Panc1 (cell line): ENCODE measurements at places on chromosomes 13 and 19. TPM values are rescaled to one million over a fixed set of nuclear protein-coding genes. Genes with fewer than 3 reads are reported as not detected.

The TYROBP gene
- not detected for total RNA-seq

The BEST2 gene
- not detected for total RNA-seq

DNA sequence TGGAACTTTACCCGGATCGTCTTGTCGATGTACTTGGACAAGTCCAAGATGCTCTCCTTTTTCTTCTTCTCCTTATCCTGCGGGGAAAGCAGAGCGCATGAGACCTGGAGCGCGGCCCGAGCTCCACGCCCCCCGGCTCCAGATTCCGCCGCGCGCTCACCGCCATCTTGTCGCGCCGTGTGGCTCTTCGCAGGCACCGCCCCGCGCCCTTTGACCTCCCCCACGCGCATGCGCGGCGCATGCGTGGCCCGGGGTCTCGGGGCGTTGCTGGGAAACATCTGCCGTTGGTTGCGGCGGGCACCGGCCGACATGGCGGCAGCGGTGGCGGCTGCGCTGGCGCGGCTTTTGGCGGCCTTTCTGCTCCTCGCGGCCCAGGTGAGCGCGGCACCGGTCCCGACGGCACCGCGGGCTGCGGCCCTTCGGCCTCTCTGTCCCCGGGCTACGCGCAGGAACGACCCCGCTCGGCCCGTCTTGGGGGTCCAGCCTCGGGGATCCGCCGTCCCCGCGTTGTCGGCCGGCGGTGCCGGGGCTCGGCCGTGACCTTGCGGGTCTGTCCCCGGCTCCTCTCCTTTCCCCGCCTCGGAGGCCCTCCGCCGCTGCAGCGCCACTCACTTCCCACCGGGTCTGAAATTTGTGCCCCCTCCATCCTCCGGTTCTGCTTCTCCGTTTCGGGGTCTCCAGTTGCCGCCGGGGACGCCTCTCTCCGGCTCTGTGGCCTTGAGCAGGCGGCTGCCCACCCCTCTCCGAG, at the start of the genes LSM7 and SPPL2B:
LSM7 (minus strand) TSS at position 186 of the 748 bp plus-strand sequence; CDS start at position 166, 20 bp downstream.
SPPL2B (plus strand) TSS at position 284 of the 748 bp plus-strand sequence; CDS start at position 310, 26 bp downstream.
- H3K36me3 ChIP-seq: peaks cover 3% of the 10 kb centered on the region; the same call in 1 of the 2 replicates
- no peak for DNase-seq
- peaks cover 14% of the 10 kb centered on the region for H3K4me1 ChIP-seq
- H3K27ac ChIP-seq: peak within 1 kb of the TSS; percentile 93

- peaks cover 15% of the 10 kb centered on the region; the same call in 1 of the 2 replicates for H3K4me1 ChIP-seq
- H3K36me3 ChIP-seq: no peaks in the 10 kb centered on the region
- H3K4me3 ChIP-seq: no peak overlapping the region
- no peaks in the 10 kb centered on the region for H3K27me3 ChIP-seq
These were observed 1466.1 kb downstream of the UQCRFS1 start for GRCh38 chr19:27746691-27747380.

DNA sequence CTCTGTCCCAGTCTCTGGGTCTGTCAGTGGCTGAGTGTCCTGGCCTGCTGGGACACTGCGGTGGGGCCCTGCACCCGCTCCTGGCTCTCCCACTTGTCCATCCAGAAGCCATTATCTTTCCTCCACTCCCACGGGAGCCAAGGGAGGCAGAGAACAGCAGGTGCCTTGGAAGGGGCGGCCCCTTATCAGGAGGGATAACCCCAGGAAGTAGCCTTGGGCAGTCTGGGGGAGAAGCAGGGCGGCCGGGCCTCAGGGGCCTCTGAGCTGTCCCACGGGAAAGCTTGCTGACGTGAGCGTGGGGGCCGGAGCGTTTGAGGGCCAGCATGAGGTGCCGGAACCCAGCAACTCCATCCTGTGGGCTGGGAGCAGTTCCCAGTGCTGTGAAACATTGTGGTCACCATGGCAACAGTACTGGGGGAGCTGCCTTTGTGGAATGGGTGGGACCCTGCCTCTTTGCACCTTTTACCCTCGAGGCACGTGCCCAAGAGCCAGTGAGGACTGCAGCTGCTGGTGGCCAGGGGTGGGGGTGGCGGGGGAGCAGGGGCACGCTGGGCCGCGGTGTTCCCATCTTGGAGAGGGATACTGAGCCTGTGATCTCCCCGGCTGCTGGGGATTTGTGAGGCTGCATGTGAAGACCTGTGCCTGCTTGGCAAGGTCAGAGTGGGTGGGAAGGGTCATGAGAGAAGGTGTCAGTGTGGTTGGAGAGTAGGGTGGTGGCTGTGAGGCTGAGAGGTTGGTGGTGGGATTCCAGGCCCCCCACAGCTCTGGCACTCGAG, 20.9 kb downstream of the KLHL26 start:
- no peak for DNase-seq
- H3K4me3 ChIP-seq: no peak overlapping the region
- H3K27ac ChIP-seq: no peak overlapping the region

DNA sequence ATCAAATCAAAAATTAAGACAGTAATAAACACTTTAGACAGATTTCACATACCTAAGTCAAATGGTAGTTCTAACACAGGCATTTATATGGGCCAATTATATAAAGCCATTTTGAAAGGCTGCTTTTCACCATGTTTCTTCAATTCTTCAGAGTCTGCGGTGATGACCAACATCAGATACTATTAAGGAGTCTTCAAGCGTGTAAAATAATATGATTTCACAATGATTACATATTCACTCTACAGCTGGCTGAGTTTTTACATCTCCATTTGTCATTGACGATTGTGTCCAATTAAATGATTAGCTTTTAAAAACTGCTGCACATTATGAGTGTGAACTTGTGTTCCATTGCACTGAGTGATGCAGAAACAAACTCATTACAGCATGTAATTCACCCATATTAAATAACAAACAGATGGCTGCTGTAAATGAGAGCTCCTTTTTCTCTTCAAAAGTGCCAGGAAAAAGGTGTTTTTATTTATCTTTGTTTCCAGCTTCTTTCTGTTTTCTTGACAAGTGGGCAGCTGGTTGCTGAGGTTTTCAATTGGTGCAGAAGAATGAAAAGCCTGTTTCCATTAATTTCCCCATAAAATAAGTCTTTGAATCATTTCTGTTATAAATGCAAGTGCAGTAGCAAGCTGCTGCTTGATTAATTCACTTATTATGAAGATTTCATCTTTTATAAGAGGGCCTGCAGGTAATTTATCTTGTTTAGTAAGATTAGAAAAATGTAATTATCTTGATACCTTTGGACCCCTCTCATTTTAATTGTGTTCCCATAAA, 676.1 kb upstream of the KLHL1 start:
- H3K4me3 ChIP-seq: no peak overlapping the region
- no peak for DNase-seq
- H3K27me3 ChIP-seq: no peaks in the 10 kb centered on the region
- H3K4me1 ChIP-seq: no peaks in the 10 kb centered on the region
